ENCODE measurements at places on chromosomes 2 and 18.

DNA sequence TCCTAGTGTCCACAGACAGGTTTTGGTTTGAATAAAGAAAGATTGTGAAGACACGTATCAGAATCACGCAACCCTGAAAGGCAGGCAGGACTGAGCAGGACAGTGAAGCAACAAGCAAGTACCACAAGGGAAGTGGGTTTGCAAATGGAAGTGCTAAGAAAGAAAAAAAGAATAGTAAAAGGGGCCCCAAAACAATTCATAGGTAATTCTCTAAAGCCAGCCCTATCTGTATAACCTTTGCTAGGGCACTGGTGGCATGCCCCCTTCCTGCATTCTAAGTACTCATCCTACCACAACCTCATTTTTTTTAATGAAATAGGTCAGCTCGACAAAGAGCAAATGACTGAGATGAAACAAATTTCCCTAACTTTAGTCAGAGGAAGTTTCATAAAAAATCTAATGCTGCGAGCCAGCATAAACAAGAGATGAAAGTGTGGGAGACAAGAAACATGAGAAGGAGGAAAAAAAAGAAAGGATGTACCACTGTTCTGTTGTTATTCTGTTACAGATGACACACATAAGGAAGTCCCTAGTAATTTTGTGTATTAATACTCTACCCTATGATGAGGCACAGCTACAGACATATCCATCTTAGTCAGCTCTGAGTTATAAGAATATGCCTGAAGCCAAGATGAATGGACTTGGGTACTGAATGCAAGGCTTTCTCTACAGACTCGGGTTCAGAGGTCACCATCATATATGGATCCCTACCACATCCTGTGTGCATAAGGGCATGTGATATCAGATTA lies 32.2 kb downstream of the IKZF2 start:
- no peak for DNase-seq

GRCh38 chr18:77671456-77672167 lies 422.0 kb downstream of the GALR1 start:
- DNase-seq = peak; percentile 43

DNA sequence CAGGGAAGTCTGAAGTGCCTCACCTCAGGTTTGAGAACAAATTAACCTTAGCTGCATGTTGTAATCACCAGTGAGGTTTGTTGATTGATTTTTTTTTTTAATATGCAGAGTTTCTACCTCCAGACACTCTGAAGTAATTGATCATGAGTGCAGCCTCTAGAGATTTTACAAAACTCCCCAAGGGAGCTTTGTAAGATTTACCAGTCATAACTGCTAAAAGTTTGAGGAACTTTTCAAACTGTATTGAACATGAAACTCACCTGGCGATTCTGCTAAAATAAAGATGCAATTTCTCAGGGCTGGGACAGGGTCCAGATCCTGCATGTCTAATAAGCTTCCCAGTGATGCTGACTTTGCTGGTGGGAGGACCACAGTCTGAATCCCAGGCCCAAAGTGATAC lies 339.6 kb upstream of the DCC start:
- DNase-seq = no peak

GRCh38 chr2:42223855-42224268 lies 54.7 kb downstream of the EML4 start:
- no peak for DNase-seq

- DNase-seq = no peak
Observed at GRCh38 chr18:3179430-3180089, 40.2 kb downstream of the MYOM1 start.

- no peak for DNase-seq
Observed at GRCh38 chr2:109526442-109526970, 87.3 kb downstream of the SEPTIN10 start.

DNA sequence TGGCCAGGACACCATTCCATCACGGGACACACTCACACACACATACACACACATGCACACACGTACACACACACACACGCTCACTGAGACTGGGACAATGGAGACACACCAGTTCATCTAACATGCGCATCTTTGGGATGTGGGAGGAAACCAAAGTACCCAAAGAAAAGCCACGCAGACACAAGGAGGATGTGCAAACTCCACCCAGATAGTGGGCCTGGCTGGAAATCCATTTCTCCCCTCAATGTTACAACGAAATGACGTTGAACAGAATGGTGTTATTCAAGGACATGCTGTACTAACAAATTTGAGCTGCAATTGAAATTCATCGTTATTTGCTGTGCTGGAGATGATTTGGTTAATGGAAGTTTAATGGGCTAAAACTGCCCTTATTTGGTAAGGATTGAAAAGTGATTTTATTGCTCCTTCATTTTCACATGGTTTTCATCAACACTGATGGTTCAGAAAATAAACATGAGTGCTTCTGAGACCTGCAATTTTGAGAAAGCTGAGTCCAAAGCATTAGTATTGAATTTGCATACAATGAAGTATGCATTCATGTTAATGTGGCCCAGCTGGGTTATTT lies 110.0 kb downstream of the KCNE4 start:
- no peak for DNase-seq

- no peak for DNase-seq
Observed at GRCh38 chr2:183105402-183106134, 18.7 kb upstream of the NUP35 start.

DNA sequence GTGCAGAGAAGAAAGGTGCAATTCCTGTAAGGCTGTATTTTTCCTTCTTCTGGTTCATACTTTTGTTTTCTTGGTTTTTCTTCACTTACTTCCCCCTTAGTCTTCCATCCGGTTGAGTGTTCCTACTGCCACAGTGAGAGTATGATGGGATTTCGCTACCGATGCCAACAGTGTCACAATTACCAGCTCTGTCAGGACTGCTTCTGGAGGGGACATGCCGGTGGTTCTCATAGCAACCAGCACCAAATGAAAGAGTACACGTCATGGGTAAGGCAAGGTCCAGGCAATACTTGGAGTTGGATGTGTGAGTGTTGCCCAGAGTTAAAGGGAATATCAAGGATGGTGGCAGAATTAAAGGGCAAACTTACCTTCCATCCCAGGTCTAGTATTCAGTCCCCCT lies 108.0 kb downstream of the DTNA start:
- DNase-seq = no peak

- DNase-seq = no peak
Observed at GRCh38 chr2:197904446-197904845, 100.1 kb downstream of the PLCL1 start.

- no peak for DNase-seq
Observed at GRCh38 chr2:20052861-20053281, 1.4 kb upstream of the LAPTM4A start.

GRCh38 chr2:15704086-15704787 lies 112.6 kb downstream of the DDX1 start:
- no peak for DNase-seq

- DNase-seq = no peak
Observed at GRCh38 chr2:131045286-131046027, 47.8 kb downstream of the FAM168B start.

DNA sequence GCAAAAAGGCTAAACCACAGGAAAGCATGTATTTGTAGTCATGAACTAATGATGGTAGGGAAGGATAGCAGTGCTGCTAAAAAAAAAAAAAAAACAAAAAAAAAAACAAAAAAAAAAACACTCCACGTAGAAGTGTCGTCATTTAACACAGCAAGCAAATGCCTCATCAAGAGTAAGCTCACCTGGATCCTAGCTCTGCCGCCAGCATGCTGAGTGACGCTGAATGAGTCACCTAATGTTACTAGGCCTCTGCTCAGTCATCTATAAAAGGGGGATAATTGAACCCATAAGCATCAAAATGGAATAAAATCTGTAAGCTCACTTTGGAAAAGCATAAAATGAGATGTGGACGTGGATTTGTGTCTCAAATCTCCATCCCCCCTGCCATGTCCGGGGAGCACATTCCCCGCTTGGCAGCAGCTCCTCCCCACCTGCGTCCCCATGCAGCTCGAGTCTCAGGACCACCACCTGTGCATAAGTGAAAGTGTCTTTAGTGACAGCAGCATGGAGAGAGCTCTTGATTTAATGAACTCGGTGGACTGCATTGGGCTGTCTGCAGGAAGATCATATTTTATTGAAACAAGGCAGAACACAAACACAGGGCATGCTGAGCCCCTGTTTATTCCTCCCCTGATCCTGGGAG lies 427.5 kb downstream of the LRATD1 start:
- no peak for DNase-seq

- peak; percentile 16 for DNase-seq
Observed at GRCh38 chr2:152518641-152519580, 183.9 kb downstream of the FMNL2 start.

- no peak for DNase-seq
Observed at GRCh38 chr18:79523736-79524180, 128.0 kb downstream of the NFATC1 start.

DNA sequence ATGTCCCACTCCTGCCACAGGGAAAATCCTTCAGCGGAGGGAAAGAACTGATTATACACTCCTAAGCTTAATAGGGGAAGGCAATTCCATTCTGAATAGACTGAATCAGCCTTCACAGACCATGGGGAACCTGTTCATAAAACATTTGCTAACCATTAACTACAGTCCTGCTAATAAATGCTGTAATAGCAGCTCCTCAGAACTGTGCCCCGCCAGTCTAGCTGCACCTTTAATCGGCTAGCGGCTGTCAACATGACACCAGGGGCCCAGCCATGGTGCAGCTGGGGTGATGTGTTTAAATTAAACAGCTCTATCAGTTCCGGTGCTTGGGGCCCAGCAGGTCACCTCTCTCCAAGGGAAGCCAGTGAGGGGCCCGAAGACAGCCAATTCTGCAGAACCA lies 77.8 kb downstream of the GALNT14 start:
- peak; percentile 47 for DNase-seq

GRCh38 chr2:229610872-229611271 lies 103.5 kb downstream of the DNER start:
- DNase-seq = no peak

DNA sequence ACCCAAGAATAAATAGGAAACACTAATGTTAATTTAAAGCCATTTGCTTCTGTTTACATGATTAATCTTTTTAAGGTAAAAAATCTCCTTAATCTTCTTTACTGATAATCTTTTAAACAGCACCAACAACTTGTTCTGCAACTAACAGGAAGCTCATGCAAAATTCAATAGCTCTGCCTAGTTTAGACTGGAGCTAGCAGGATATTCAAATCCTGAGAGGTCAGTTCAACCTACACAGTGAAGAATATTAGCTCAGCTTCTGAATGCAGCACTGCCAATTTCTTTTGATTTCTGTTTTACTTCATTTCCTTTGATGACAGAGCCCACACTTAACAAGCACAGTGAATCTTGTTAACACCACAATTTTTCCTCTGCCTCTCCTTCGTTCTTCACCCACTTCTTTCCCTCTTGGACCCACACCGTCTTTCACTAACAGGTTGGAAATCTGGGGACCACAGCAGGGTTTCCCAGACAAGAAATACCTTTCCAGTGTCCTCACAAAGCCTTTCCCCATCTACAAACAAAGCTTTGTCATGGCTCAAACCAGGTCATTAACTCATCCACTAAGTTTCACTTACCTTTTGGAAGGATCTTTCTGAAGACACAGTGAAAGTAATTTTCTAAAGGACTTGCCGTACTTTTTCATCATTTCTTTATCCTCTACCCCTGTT lies 109.8 kb downstream of the STK39 start:
- peak; percentile 34 for DNase-seq

DNA sequence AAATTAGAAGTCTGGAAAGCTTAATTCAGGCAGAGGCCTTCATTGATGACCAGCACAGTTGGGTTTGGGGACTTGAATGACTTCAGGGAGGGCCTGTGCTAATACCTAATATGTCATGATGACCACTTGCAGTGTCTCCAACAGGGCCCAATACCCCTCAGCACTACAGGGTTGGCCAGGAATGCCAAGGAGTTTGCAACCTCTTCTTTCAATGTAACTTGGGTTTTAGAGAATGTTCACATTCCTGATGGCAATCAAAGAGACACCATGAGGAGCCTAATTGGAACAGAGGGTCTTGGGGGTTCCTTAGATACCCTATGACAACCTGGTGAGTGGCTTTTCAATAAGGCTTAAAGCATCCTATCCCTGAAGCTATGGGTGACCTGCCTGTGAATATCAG lies 52.4 kb upstream of the ST8SIA3 start:
- DNase-seq = no peak

DNA sequence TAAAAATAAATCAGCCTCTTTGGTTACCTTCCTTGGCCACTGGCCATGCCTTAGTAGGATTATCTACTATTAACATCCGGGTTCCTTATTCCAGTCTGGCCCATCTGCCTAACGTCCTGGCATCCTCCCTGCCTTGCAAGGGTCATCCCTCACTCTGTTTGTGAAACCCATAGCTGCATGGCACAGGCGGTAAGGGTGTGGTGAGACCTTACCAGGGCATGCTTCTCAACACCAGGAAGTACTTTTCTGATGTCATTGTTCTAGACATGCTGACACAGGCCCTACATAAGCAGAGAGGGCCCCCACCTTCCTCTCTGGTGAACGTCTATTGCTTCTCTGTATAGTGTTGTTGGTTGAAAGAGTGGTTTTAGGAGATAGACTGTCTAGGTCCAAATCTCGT lies 296.8 kb upstream of the SPRED2 start:
- DNase-seq = peak; percentile 1

DNA sequence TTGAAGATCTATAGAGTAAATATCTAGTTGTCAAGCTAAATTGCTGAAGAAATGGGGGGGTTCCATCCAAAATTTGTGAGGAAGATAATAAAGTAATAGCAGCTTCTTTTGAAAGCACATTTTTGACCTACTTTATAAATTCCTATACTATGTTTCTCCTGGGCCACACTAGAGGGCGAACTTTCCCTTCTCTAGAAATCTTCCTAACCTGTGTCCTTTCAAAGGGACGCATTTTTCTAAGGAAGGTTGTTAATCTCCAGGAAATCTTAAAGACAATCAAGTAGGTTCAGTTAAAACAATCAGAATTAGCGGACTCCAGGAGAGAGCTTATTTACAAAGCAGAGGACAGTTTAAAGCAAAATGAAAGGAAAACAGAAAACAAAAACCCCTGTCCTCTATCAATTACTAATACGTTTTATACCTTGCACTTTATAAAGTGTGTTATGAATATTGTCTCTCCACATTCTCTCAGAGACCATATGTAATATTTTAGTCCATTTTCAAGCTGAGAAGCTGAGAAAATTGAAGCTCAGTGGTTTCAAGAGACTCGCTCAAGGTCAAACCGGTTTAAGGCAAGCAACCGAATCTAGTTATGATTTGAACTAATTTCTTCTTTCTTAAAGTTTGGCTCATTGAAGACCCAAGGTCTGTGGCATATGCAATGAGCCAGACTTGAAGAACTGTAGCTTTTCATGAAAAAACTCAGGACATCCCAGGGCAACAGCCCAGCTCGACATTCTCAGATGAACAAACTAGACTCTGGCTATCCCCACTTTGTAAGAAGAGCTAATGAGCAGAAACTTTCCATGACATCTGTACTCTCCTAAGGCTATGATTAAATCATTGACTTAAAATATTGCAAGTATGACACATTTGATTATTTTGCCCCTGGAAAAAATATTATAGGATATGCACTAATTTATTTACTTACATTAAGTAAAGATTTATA lies 273.6 kb downstream of the PAX3 start:
- no peak for DNase-seq

GRCh38 chr2:234286956-234287355 lies 209.9 kb downstream of the ARL4C start:
- no peak for DNase-seq

Data from DMS153 (cell line).